ENCODE measurements at places on chromosomes 1 and 21.

GRCh38 chr1:2463396-2463795, 12.7 kb upstream of the PLCH2 start:
- no peak for DNase-seq

- no peak for DNase-seq
Observed at GRCh38 chr1:201721082-201722049, 107.6 kb upstream of the IPO9 start.

DNA sequence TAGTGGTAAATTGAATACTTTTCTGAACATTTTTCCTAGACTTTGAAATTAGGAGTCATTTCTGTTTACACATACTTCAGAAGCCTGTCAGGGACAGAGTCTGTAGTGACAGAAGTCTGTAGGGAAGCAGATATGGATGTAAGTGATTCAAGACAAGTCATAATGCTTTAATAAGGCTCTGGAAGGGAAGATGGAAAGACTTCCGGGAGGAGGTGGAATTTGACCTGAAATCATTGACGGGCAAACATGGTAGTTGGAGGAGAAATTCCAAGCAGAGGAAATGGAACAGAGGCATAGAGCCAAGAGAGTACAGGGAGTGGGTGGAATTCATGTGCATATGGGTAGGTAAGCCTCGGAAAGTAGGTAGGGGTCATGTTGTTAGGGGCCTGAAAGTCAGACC, 22.5 kb downstream of the CAMTA1 start:
- DNase-seq = no peak

DNA sequence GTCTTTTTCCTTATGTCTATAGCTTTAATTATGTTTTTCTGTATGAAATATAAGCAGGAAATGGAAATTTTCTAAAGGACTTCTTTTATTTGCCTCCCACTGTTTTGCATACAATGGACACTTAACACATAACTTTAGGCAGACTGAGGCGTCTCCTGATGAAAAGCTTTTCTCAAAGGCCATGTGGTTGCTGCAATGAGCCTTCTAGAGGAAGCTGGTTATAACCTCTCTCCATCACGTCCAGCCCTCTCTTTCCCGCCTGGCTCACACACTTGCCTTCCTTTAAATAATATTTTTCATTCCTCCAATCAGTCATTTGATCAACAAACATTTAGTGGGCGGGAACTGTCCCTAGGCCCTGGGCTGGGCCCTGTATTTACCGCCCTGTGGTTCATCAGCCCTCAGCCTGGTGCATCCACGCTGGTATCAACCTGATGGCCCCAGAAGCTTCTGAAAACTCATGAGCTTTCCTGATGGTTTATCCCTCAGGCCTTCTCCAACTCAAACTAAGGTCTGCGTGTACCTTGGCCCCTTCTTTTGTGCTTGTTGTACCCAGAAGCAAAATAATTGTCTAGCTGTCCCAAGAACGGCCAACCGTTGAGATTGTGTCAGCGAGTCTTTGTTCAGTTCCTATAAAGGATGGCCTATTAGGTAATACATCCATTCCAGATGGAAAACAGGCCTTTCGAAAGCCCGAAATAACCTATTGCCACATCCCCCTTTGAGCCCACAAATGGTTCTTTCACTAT, 75.3 kb upstream of the LYST start:
- DNase-seq = no peak

- DNase-seq = no peak
Observed at GRCh38 chr21:26025536-26026512, 144.7 kb downstream of the APP start.

- DNase-seq = peak; percentile 38
Observed at GRCh38 chr1:168520052-168520751, 23.6 kb downstream of the XCL2 start.

- DNase-seq = no peak
Observed at GRCh38 chr1:36807262-36807661, 227.1 kb downstream of the GRIK3 start.

GRCh38 chr1:204435872-204436271, 24.3 kb upstream of the PPP1R15B start:
- DNase-seq = no peak

GRCh38 chr1:152962876-152963415, 7.5 kb upstream of the SPRR4 start:
- no peak for DNase-seq

GRCh38 chr1:212477680-212478466, 45.2 kb downstream of the NENF start:
- DNase-seq = no peak

GRCh38 chr1:185244015-185244747, 72.9 kb downstream of the IVNS1ABP start:
- DNase-seq = peak; percentile 18

Measured in CD4-positive, alpha-beta T cell treated with Interleukin-15 for 1 hour (primary cell).